ENCODE measurements at places on chromosomes 13 and 19.

DNA sequence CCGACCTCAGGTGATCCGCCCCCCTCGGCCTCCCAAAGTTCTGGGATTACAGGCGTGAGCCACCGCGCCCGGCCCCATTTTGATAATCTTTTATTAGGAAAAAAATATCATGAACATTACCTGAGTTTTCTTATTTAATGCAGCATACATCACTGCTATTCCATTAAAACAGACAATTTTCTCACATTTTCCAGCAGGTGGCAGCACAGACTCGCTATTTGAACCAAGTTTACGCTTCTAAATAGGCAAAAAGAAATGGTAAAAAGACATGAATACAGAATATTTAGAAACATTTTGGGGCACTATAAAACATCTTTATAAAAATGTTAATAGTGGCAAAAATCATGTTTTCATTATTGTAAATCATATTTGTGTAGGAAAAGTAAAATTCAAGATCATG, 903.1 kb downstream of the SLITRK6 start:
- DNase-seq, result no peak

DNA sequence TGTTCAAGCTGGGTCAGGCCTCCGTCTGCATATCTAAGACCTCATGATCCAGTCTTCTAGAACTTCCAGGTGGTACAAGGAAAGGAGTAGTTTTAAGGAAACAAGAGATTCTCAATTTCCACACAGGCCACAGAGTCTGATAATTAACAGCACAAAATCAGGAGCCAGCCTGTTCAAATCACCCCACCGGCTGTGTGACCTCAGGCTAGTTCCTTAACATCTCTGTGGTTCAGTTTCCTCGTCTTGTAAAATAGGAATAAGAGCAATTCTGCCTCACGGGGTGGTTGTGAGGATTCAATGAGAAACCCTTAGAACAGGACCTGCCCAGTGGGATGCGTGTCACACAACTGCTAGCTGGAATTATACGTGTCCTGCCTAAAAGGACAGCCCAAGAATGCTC, 25.6 kb downstream of the FCGBP start:
- DNase-seq, result no peak

DNA sequence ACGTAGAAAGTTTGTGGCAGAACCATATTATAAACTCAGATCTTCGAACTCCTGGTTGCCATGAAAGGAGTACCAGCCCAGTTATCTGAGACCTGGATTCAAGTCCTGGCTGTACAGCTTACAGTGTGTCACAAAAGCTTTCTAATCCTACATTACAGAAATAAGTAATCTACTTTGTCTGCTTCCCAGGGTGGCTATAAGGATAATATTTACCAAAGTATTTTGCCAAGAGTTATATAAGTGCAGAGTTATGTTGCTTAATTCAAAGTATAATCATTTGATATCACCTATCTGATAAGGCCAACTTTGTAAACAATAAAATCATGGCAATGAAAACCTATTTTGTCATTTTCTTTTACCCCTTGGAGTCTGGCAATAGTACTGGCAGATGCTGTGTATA, 381.6 kb downstream of the NDFIP2 start:
- no peak for DNase-seq

GRCh38 chr19:43779147-43779819, 1.5 kb downstream of the KCNN4 start:
- no peak for DNase-seq

- DNase-seq, result no peak
Observed at GRCh38 chr13:85529218-85529594, 270.0 kb downstream of the SLITRK6 start.

DNA sequence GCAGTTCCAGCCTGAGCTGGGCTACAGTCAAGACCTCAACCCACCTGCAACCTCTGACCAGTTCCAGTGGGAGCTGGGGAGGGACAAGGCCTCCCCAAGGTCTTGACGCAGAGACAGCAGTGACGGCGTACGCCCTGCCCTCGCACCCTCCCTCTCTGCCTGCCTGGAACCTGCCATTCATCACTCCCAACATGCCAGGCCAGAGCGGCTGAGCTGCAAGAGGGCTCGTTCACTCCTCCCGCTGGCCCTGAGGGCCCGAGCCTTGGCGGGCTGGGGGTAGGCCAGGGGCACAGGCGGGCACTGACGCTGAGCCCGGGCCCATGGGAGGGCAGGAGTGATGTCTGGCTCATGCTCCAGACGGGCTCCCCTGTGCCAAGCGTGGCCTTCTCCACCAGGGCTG, 8.2 kb downstream of the NDUFA11 start:
- no peak for DNase-seq

DNA sequence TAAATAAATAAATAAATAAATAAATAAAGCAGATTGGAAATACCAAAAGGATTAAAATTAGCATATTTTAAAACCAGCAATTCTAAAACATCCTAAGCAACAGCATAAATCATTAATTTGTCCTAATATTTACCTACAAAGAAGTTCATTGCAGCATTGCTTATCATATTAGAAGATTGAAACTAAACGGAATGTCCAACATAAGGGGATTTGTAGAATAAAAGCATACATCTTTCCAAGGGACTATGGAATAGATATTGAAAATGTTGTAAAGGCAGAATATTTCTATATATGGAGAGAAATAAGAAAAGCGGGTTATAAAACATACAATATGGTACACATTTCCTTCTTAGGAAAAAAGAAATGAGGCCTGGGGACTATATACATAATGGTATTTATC, 71.1 kb upstream of the RFC3 start:
- DNase-seq, result no peak

DNA sequence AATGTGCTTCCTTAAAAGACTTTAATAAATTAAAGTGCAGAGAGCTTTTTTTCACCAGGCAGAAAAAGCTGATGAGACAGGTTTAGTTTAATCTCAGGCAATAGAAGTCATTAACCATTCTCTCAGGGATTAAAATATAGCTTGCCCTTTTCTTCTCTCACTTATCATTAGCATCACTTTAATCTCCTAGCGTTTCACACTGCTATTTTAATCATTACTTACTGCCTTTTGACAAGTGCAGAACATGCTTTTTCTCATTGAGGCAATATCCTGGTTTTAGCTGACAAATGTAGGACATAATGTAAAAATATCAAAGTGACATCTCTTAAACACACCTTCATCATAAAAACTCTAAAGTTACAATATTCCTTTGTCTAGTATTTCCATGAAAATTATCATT, 94.6 kb downstream of the DACH1 start:
- DNase-seq, result no peak

GRCh38 chr19:35320065-35320713, 8.8 kb upstream of the CD22 start:
- DNase-seq, result no peak

- no peak for DNase-seq
Observed at GRCh38 chr13:77136902-77137420, 110.0 kb upstream of the FBXL3 start.

DNA sequence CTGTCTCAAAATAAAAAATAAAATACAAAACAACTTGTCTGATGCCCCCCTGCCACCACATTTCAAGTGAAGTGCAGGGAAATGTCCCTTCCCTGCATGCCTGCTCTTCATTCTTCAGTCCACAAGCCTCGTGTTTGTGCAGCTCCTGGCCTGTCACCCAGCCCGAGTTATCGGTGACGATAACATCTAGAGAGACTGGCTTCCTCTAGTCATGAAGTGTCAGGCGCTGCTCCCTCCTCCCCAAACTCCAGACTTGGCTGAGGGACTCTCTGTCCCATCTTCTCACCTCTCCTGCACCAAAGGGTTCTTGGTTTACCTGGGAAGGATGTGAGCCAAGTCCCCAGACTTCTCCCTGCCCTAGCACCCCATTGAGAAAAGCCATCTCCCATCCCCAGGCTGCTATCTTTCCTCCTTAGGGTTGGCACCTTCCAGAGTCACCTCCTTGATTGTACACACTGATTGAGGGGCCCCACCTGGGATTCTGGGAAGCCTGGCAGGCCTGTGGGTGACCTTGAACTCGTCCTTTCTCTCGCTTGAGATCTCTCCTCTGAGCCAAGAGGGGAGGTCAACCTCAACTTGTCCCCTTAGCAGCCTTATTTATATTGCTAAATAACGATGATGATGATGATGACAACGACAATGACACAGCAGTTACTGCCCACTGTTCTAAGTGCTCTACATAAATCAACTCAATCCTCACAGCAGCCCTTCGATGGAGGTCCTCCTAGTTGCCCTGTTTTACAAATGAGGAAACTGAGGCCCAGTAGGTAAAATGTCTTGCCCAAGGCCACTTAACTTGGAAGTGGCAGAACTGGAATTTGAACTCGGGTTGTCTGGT, 13.1 kb upstream of the PLAUR start:
- DNase-seq, result no peak

DNA sequence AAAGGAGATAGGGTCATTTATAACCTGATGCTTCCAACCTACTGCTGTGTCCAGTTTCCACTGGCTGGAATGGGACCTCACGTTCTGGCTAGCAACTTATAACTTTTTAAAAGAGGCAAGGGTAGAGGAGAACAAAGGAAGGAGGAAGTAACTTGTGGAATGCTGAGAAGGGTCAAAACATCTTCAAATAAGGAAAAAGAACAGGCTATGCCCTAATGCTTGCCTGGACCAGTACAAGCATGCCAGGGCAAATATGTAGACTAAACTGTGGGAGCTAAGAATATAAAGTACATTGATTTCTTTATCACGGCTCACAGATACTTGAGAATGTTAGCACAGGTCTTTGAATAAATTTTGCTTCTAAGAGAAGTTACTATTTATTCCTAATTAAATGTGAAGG, 1.5 kb upstream of the ZNF561 start:
- DNase-seq, result no peak

- no peak for DNase-seq
Observed at GRCh38 chr19:16153582-16154336, 10.3 kb downstream of the HSH2D start.

GRCh38 chr13:98755729-98756128, 3.3 kb upstream of the SLC15A1 start:
- DNase-seq, result no peak

DNA sequence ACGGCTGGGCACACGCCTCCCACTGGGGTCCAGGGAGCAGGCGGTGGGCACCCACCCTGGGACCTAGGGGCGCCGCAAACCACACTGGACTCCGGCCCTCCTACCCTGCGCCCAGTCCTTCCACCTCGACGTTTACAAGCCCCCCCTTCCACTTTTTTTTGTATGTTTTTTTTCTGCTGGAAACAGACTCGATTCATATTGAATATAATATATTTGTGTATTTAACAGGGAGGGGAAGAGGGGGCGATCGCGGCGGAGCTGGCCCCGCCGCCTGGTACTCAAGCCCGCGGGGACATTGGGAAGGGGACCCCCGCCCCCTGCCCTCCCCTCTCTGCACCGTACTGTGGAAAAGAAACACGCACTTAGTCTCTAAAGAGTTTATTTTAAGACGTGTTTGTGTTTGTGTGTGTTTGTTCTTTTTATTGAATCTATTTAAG, 1.6 kb downstream of the JUNB start:
- no peak for DNase-seq

DNA sequence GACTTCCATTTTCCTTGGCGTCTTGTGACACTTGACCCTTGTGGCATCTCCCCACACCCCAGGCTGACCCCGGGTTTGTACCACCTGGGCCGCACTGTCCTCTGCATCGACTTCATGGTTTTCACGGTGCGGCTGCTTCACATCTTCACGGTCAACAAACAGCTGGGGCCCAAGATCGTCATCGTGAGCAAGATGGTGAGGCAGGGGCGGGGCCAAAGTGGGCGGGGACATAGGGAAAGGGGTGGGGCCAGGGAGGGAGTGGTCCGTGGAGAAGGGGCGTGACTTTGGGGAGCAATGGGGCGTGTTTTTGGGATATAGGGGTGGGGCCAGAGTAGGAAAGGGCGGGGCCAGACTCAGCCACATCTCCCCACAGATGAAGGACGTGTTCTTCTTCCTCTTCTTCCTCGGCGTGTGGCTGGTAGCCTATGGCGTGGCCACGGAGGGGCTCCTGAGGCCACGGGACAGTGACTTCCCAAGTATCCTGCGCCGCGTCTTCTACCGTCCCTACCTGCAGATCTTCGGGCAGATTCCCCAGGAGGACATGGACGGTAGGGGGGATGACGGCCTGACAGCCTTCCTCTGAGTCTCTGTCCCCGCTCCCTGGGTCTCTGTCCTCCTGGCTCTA, 42.8 kb downstream of the TRPM4 start:
- no peak for DNase-seq

- DNase-seq, result peak; percentile 47
Observed at GRCh38 chr19:14505488-14506239, 9.7 kb upstream of the GIPC1 start.

DNA sequence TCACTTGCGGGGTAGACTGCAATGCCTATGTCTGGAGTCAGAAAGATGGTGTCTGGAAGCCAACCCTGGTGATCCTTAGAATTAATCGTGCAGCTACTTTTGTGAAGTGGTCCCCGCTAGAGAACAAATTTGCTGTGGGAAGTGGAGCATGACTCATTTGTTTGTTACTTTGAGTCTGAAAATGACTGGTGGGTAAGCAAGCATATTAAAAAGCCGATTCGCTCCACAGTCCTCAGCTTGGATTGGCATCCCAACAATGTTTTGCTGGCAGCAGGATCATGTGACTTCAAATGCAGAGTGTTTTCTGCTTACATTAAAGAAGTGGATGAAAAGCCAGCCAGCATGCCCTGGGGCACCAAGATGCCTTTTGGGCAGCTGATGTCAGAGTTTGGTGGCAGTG, 9.5 kb upstream of the ERVV-1 start:
- DNase-seq, result no peak

GRCh38 chr19:50268041-50268440, 61.1 kb downstream of the KCNC3 start:
- DNase-seq, result no peak

DNA sequence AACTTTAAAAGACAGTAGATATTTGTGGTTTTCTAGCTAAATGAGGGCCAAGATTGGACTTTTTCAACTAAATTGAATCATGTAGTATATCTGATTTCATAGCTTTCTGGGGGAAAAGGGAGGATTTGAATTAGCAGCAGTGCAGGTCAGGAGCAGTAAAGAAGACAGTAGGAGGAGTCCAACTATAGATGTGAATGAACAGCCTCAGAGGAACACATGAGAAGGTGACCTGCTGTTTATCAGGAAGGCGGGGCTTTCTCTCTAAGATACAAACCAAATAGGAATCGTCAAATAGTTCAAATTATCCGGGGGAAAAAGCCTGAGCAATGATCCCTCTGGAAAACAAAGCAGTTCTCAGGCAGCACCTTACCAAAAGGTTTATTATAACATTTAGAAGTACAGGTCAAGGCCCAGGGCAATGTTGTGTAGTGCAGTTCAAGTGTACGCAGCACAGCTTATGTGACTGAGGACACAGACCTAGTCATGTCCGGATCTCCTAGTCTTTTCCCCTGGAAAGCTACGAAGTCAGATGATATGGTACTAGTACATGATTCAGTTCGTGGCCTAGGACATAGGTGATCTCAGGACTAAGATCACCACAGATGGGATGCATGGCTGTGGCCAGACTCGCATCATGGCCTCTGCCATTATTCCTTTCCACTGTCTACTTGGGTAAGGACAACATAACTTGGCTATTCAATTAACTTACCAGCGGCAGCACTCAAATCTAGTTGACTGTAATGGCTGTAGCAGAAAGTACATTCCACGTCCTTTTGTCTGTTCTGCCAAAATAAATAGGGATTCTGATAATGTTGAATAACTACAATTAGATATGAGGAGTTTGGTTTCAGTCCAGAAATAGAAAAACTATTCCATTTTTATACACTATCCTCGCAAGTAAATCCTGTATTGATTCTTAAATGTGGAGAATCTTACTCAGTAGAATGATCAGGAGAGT, 40.3 kb downstream of the MPHOSPH8 start:
- DNase-seq, result no peak

Measured in activated naive CD8-positive, alpha-beta T cell treated with anti-CD3 and anti-CD28 coated beads, Interleukin-2, amount 50 U/mL, for 16 hours (primary cell).